Right ventricle myocardium inferior (tissue), 1 donor: ENCODE measurements at places on chromosomes 3 and 15.

DNA sequence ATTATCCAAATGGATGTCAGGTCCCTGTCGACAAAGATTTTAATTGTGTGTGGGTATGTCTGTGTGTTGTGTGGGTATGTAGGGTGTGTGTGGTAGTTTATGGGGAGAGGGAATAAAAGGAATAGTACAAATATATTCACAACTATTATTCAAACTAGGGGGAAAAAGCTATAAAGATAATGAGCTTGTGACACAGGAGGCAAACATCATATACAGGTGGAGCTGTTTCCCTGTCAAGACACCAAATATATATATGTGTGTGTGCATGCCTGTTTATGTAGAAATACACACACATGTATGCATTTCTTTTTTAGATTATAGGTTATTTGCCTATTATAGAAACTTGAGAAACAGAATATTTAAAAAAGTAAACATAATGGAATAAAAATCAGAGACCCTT lies 108.7 kb downstream of the CD47 start:
- no peak for DNase-seq

DNA sequence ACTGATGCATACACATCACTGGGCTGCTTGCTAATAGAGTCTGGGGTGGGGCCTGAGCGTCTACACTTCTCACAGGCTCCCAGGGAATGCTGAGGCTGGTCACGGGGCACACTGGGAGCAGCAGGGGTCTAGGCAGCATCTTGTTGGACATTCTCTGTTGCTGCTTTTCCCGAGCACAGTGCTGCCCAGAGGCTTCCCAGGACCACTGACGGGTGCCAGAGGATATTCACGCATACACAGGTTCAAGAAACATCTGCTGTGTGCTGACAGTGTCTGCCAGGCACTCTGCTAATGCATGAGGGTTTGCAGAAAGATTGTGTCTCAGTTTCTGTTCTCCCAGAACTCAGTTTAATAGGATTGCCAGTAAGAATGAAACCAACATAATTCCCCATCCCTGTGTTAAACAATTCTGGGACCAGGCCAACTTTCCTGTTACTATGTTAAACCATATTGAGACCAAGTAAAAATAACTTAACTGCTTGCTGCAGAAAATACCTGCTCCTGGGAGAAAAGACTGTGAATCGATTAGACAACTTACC lies 23.9 kb upstream of the BCL2L10 start:
- no peak for DNase-seq

DNA sequence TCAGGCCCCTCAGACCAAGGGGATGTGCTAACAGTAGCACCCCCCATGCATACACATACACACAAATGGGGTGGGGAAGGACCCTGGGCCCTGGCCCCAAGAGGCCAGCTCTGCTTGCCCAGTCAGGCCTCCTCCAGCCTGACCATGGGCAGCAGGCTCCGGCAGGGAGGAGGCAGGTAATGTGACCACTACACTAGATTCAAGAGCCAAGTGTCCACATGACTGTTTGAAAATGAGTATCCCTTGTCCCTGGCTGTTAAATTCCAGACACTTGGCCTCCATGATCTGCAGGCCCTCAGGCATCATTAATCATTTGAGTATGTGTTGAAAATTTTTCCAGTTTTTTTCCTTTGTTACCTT lies 13.9 kb upstream of the GNAI2 start:
- DNase-seq, result no peak

DNA sequence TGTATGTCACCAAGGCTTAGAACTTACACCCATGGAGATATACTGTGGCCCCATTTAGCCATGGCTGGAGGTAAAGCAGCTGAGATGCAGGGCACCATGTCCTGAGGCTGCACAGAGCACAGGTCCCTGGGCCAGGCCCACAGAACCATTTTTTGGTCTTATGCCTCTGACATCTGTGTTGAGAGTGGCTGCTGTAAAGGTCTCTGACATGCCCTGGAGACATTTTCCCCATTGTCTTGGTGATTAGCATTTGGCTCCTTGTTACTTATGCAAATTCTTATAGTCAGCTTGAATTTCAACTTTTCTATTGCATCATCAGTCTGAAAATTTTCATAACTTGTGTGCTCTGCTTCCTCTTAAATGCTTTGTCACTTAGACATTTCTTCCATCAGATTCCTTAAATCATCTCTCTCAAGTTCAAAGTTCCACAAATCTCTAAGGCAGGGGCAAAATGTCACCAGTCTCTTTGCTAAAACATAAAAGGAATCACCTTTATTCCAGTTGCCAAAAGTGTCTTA lies 701.3 kb downstream of the EPHA3 start:
- no peak for DNase-seq

DNA sequence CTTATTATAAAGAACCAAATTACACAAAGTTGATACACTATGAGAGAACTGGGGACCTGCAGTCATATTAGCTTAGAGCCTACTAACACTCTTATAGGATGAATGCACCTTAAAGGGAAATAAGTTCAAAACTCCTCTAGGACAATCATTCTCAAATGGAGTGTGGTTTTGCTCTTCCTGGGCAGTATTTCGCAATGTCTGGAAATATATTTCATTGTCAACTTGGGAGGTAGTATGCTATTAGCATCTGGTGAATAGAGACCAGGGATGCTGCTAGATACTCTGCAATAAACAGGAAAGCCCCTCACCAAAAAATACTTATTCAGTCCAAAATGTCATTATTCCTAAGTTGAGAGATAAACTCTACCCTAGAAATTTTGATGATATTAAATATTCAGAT lies 451.4 kb upstream of the ARPP21 start:
- DNase-seq, result no peak

DNA sequence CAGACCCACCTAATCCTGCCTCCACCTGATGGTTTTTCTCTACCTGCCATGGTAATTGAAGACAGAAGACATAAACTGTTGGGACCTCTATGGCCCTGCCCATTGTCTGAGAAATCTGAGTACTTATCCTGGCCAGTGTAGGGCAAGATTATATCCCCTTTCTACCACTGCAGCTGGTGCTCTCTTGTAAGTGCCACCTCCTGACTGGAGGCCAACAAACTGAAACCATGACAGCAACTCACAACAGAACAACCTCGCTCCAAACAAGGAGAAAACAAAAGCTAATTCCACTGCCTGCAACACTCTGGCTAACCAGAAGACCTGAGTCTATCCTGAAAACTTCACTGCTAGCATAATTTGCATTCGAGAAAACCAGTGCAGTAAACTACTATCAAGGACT lies 82.9 kb downstream of the CLDN1 start:
- DNase-seq, result no peak

- no peak for DNase-seq
Observed at GRCh38 chr3:153233986-153234385, 72.0 kb downstream of the RAP2B start.

- no peak for DNase-seq
Observed at GRCh38 chr3:12759693-12760565, 870 bp upstream of the TMEM40 start.

DNA sequence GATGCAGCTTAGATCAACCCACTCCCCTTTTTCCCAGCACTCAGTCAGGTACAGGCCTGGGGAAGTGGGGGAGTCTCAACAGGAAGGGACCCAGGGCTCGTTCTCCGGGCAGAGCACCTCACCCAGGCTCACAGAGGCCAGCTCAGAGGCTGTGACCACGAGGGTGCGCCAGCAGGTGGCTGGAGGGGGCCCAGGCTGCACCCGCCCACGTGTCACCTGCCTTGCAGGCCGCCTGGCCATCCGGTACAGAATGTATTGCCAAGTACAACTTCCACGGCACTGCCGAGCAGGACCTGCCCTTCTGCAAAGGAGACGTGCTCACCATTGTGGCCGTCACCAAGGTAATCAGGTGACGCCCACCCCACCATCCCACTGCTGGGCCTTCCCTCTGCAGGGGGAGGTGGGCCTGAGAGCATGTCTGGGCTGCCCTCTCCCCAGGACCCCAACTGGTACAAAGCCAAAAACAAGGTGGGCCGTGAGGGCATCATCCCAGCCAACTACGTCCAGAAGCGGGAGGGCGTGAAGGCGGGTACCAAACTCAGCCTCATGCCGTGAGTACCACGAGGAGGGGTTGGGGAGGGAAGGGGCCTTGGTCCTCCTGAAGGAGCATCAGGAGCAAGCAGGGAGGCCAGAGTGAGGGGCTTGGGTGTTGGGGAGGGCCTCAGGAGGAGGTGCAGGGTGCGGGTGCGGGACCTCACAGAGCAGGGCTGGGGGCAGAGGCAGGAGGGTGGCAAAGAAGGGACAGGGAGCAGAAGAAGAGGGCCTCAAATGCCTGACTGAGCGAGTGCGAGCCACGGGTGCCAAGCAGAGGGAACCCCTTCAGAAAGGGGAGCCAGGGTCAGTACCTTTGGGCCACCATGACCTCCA lies 14.0 kb upstream of the LMAN1L start:
- DNase-seq, result peak; percentile 79

GRCh38 chr3:14793126-14793857 lies 25.5 kb upstream of the FGD5 start:
- peak; percentile 76 for DNase-seq

DNA sequence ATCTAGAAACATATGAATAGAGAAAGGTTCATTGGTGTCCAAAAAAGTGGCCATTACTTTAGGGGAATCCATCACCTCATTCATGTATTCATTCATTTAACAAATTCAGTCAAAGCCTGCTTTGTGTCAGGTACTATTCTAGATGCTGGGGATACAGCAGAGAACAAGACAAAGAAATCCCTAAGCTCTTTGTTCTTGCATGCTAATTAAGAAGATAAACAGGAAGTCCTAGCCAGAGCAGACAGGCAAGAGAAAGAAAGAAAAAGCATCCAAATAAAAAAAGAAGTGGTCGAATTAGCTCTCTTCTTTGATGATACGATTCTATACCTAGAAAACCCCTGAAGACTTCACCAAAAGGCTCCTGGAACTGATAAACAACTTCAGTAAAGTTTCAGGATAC lies 12.4 kb upstream of the ZMAT3 start:
- DNase-seq, result no peak

- no peak for DNase-seq
Observed at GRCh38 chr3:141388823-141389621, 20.7 kb downstream of the ZBTB38 start.

- no peak for DNase-seq
Observed at GRCh38 chr3:212432-212831, 15.9 kb downstream of the CHL1 start.

DNA sequence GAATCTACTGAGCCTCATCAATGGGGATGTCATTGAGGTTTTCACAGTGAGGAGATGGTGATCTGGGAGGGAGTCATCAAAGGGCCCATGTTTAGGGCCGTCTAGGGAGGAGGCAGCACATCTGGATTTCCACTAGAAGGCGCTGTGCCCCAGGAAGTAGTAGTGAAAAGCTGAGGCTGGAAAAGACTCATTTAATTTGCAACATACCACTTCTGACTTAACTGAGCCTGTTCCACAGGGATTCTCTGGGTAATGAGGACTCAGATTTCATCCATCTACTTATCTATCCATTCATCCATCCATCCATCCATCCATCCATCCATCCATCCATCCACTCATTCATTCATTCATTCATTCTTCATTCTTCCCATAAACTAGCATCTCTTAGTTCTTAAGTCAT lies 17.4 kb upstream of the SHF start:
- no peak for DNase-seq

DNA sequence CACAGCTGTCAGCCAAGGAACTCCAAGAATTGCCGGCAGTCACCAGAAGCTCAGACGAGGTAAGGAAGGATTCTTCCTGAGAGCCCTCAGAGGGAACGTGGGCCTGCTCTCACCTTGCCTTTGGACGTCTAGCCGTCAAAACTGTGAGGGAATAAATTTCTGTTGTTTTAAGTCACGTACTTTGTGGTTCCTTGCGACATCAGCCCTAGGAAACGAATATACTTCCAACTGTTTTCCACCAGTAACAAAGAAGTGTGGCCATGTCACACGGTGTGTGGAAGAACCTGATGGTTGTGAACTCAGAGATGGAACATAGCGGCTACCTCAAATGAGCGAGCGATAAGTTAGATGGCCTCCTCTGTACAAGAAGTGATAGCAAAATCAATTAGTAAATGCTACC lies 41.0 kb upstream of the B3GNT5 start:
- no peak for DNase-seq

GRCh38 chr15:74674161-74674560 lies 21.7 kb downstream of the EDC3 start:
- no peak for DNase-seq

GRCh38 chr3:43873723-43874122 lies 183.0 kb downstream of the ABHD5 start:
- no peak for DNase-seq

DNA sequence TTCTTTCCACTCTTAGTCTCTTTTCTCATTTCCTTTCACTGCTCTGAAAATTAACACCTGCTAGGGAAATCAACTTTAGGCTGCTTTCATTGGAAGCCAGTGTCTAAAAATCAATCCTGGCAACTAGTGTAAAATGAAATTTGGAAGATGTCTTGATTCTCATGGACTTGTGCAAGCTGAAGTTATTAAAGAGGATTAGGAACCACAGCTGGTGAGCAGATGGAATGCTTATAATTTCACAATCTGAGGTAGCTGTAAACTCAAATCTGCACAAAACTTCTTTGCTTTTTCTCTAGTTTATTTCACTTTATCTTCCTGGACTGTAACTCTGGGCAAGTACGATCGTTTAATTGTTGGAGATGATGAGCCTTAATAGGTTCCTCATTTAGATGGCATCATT lies 175.6 kb downstream of the GHSR start:
- DNase-seq, result no peak

GRCh38 chr3:14787630-14788029 lies 31.1 kb upstream of the FGD5 start:
- DNase-seq, result no peak

- DNase-seq, result no peak
Observed at GRCh38 chr3:58044691-58045483, 36.7 kb downstream of the FLNB start.

GRCh38 chr3:131555456-131555855 lies 52.7 kb upstream of the MRPL3 start:
- DNase-seq, result no peak

DNA sequence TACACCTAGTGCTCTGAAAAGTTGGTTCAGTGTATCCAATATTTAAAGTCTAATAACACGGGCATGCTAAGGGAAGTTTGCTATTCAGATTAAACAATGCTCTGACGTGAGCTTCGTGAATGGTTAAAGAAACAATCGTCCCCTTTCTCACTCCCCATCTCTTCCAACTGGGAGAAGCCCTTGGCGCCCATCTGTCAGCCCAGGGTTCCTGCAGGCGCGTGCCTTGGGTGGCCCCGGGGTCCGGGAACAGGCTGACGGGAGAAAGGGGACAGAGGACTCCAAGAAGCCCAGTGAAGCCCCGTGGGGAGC lies 413 bp downstream of the SEC22C start:
- DNase-seq, result no peak

DNA sequence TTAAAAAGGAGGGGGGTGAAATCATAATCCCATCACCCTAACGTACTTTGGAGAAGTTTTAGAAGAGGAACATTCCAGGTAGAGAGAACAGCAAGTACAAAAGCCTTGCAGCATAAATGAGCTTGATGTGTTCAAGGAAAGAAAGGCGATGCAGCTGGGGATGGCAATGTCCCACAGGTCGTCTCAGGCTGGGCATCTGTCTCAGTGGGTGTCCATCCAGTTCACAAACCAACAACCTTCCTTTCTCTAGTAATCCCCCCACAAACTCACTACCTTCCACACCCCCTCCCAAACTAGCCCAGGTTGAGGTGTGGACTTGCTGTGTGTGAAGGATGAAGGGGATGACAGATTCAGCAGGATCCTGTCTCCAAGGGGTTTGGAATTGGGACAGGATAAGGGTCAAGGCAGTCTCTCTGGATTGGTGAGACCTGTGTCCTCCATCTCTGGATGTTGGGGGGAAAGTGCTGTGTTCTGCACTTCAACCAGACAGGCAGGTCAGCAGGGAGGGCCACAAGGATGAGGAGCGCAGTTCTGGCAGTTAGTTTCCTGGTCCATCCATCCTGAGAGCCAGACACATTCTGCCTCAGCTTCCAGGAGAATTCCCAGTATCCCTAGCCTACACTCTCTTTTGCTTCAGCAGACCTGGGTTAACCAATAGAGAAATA lies 1.7 kb upstream of the ESYT3 start:
- DNase-seq, result no peak
